ENCODE measurements at places on chromosomes 3 and 15.

GRCh38 chr15:93347986-93348385 is 259.0 kb upstream of the RGMA start:
- no peak for DNase-seq

DNA sequence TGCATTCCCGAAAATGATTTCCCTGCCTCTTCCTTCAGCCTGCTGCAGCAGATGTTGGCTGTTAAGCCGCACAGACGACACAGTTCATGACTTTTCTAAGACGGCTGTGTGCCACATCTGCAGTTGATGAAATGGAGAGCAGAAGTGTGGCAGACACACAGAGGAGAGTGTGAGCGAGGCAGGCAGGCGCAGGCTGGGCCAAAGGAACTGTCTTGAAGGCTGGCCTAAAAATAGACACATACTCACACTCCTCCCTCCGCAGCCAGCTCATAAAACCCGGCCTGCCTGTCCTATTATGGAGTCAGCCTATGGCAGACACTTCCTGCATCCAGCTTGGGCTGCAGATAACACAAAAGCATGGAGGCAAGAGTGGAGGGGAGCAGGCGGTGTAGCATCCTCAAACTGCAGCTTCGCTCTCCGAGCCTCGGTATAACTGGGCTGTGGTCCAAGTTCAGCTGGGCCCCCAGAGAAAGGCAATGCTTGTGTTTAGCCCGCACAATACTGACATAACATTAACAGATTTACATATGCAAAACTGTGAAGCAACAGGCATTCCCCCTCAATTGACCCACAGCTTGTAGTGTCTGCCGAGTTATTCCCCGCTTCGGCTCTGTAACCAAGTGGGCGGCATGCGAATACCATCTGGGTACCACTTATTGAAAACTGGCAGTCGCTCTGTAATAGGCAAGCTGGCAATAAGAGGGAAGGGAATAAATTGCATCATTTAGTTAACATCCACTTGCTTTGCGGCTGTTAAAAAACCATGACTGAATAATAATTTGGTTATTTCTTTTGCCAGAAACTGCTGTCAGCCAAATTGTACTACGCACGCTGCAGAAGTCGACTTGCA is 40.8 kb downstream of the FOXP1 start:
- no peak for DNase-seq

DNA sequence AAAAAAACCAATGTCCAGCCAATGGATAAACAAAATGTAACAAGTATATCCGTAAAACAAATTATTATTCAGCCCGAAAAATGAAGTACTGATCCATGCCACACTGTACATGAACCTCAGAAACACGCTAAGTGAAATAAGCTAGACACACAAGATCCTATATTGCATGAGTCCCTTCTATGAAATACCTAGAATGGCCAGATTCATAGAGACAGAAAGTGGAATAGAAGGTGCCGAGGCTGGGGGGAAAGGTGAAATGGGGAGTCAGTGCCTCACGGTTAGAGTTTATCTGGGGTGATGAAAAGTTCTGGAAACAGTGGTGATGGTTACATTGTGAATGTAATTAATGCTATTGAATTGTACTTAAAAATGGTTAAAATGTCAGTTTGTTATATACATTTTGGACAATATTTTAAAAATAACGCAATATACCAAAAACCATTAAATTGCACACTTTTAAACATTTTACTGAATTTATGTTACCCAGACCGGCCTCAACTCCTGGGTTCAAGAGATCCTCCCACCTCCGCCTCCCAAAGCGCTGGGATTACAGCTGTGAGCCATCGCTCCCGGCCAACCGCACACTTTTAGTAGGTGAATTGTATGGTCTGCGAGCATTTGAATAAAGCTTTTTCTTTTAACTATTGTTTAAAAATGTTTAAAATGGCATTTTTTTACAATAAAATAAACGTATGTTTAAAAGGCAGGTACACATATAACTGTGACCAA is 2.1 kb downstream of the RNF168 start:
- no peak for DNase-seq

DNA sequence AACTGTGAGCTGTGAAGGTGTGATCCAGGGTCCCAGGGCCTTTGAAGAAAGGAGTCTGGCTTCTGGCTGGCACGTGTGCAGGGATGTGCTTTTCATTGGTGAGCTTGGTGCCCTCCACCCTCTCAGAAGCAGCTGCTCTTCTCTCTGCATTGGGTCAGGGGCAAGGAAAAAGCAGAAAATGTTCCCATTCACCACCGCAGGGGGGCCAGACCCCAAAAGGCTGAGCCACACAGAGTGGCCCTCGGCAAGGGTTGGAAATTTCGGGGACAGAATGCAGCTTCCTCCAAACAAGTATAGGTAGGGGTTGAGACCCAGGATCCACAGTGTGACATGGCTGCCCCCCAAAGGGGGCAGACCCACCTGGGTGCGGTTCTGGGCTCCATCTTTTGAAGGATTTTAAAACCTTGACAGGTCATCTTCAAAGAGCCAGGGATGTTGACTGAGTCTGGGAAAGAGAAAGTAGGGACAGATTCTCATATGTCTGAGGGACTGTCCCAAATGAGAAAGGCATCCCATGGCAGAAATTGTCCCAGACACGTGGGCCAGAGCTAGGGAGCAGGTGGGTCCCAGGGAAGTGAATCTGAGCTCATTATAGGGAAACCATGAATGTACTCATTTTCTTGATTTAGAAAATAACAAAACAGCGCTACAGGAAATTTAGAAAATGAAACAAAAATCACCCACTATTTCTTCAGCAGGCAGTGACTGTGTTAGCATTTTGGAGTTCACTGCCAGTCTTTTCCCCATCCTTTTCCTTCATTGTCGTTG is 2.7 kb downstream of the CSK start:
- no peak for DNase-seq

DNA sequence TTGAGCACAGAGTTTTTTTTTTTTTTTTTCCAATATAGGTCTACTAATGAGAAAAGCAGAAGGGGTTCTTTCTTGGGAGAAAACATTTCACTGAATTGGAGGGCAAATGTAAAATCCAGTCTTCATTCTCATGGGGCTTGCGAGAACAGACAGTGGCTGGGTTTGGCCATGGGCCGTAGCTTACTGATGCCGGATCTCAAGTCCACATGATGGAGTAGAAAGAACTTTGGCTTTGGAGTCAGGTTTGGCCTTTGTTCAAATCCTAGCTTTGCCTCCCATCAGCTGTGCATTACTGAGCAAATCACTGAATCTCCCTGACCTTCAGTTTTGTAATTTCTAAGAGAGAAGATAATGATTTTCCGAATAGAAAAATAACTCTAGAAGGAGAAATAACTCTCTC is 59.7 kb downstream of the LMCD1 start:
- DNase-seq, result no peak

Measured in stimulated activated CD4-positive, alpha-beta T cell treated with anti-CD3 and anti-CD28 coated beads, Interleukin-1b, Interleukin-23, amount 100 ng/mL, for 4 hours (primary cell).